Calu3 (cell line): ENCODE measurements at places on chromosomes 12 and 14. TPM values are rescaled to one million over a fixed set of nuclear protein-coding genes. Genes with fewer than 3 reads are reported as not detected.
A peak's percentile ranks its signal among the peaks of the same experiment; 100 is the strongest.

- H3K27ac ChIP-seq, result no peak overlapping the region
- H3K4me1 ChIP-seq, result peaks cover 36% of the 10 kb centered on the region
- DNase-seq, result no peak
- no peak overlapping the region for H3K4me3 ChIP-seq
- H3K27me3 ChIP-seq, result no peaks in the 10 kb centered on the region
Observed at GRCh38 chr12:121121805-121122204, 10.9 kb upstream of the P2RX7 start.

- peaks cover 32% of the 10 kb centered on the region for H3K36me3 ChIP-seq
- H3K27ac ChIP-seq, result peak overlapping the region; percentile 75
Observed at GRCh38 chr14:20631880-20632389, 9.6 kb downstream of the OR6S1 start.

- no peak overlapping the region for H3K4me3 ChIP-seq
- H3K27me3 ChIP-seq, result peaks cover 15% of the 10 kb centered on the region
- H3K27ac ChIP-seq, result no peak overlapping the region
- no peaks in the 10 kb centered on the region for H3K36me3 ChIP-seq
- DNase-seq, result no peak
- H3K4me1 ChIP-seq, result no peaks in the 10 kb centered on the region
Observed at GRCh38 chr12:93033948-93034347, 104.9 kb upstream of the EEA1 start.

DNA sequence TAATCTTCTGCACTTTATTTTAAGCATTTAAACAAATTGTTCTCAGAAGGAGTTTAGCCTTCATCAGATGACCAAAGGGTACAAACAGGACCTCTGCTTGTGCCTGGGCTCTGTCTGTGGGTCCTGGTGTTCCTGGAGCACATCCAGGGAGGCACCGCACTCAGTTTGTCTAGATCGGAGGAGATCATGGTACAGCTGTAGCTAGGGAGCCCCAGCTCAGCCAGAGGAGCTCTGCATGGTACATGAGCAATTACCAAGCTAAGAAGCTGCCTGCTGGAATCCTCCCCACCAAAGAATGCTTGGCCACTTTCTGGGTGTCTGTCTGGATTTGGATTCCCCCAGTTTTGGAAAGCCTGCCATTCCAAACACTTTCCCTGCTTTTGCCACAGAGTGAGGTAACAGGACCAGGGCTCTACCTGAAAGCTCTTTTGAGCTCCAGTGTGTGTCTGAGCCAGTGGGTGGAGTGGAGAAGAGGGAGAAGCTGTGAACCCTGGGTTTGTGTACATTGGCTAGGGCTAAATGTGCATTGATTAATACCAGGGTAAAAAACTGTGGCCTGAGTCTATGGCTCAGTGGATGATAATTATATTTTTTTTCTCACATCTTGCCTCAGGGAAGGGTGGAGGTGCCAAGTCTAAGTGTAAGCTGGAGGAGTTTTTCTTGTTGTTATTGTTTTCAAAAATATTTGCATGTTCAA, 163.7 kb upstream of the IGF1 start:
- peaks cover 8% of the 10 kb centered on the region for H3K4me1 ChIP-seq
- DNase-seq, result no peak
- H3K4me3 ChIP-seq, result no peak overlapping the region
- no peaks in the 10 kb centered on the region for H3K27me3 ChIP-seq

DNA sequence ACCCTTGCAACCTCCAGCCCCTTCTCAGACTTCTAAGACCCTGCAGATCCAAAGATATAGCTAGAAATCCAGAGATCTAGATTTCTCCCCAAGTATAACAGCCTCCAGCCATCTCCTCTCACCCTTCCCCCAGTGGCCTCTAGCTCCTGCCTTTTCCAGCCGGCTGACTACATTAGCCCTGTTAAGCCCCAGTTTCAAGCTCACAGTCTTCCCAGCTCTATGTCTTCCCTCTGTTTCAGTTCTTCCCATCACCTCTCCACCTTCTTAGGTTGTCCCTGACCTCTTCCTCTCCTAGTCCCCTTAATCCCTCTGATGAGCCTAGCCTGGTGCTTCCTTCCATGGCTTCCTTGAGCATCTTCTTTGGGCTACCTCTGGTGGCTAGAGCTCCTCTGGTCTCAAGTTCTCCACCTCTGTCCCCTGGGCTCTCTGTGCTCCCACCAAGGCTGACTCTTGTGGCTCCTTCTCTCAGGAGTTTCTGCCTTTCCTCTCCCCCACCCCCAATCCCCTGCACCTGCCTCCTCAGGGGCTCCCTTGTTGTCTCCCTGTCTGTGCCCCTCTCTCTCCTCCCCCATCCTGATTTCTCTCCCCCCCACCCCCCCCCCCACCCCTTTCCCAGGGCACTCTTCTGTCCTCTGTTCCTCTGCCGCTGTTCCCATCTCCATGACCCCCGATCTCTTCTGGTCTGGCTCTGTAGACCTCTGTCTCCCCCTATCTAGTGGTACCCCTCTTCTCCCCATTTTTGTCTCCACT, 816 bp upstream of the GDF11 start:
- H3K27me3 ChIP-seq, result peaks cover 35% of the 10 kb centered on the region
- peaks cover 28% of the 10 kb centered on the region for H3K36me3 ChIP-seq
- no peak for DNase-seq
- H3K27ac ChIP-seq, result no peak overlapping the region

GRCh38 chr14:102948698-102949061, 26.2 kb downstream of the AMN start:
- DNase-seq, result no peak
- H3K27ac ChIP-seq, result no peak overlapping the region
- H3K4me3 ChIP-seq, result no peak overlapping the region
- peaks cover 68% of the 10 kb centered on the region for H3K36me3 ChIP-seq

GRCh38 chr14:97366400-97366799, 569.2 kb downstream of the VRK1 start:
- no peaks in the 10 kb centered on the region for H3K36me3 ChIP-seq
- H3K4me1 ChIP-seq, result no peaks in the 10 kb centered on the region
- no peak overlapping the region for H3K27ac ChIP-seq
- no peak overlapping the region for H3K4me3 ChIP-seq
- H3K27me3 ChIP-seq, result no peaks in the 10 kb centered on the region

DNA sequence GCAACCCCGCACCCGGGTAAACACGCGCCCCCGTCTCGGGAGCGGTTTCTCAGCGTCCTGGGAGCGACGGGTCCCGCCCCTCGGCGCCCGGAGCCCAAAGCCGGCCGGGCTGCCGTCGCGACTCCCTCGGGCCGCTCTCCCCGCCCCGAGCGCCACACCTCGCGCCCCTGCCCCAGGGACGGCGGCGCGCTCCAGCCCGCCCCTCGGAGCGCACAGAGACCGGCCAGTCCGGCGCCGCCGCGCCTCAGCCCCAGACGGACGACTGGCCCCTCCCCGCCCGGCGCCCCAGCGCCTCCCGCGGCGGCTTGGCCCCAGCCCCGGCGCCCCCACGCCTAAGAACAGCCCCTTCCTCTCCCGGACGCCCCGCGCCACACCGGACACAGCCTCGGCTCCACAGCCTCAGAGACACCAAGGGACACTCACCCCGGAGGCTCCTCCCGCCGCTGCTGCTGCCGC, 411 bp downstream of the BTBD7 start:
- H3K4me3 ChIP-seq, result peak overlapping the region; percentile 76
- DNase-seq, result peak; percentile 67

DNA sequence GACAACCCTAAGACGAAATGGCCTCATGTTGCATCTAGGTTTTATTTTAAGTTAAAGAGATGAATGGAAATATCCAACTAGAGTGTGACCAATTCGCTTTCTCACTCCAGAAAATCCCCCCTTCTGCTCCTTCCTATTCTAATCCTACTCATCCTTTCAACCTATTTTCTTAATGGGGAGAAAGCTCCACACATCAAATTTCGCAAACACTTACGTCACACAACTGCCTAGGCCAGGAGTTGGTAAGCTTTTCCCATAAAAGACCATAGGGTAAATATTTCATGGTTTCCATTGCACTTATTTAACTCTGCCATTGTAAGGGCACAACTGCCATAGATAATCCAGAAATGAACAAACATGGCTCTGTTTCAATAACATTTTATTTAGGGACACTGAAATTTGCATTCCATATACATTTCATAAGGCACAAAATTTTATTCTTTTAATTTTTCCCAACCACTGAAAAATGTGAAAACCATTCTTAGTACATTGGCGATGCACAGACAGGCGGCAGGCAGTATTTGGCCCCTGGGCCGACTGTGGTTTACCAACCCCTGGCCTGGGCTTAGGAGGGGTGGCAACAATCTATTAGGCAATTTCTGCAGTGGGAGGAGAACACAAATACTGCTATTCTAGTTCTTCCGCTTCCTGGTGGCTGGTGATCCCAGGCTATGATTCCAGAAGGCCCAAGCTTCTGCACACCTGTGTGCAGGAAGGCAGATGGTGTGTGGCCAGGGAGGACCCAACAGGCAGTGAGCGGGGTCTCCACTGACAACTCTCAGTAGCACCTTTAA, 67.2 kb upstream of the FOXN3 start:
- H3K36me3 ChIP-seq, result no peaks in the 10 kb centered on the region
- H3K4me3 ChIP-seq, result no peak overlapping the region
- no peaks in the 10 kb centered on the region for H3K27me3 ChIP-seq
- H3K4me1 ChIP-seq, result no peaks in the 10 kb centered on the region

- no peak overlapping the region for H3K27ac ChIP-seq
- no peak overlapping the region for H3K4me3 ChIP-seq
- no peaks in the 10 kb centered on the region for H3K36me3 ChIP-seq
- DNase-seq, result no peak
Observed at GRCh38 chr12:4850857-4851380, 58.8 kb upstream of the KCNA1 start.

DNA sequence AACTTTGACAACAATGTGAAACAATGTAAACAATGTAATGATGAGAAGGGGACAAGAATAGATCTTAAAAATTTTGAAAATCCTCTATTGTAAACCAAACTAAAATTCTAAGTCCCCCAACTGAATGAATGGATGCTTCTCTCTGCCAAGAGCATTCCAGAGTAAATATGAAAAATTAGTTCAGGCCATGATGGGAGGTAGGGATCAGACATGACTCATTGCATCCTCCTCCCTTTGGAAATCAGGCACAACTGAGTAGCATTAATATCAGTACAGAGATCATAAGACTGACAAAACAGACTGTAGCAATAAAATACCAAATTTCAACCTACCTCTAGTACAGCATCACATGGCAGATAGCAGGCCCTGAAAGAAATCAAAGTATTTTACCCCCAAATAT, 559.9 kb downstream of the C12orf50 start:
- no peaks in the 10 kb centered on the region for H3K27me3 ChIP-seq
- H3K36me3 ChIP-seq, result no peaks in the 10 kb centered on the region
- no peaks in the 10 kb centered on the region for H3K4me1 ChIP-seq
- H3K27ac ChIP-seq, result no peak overlapping the region

DNA sequence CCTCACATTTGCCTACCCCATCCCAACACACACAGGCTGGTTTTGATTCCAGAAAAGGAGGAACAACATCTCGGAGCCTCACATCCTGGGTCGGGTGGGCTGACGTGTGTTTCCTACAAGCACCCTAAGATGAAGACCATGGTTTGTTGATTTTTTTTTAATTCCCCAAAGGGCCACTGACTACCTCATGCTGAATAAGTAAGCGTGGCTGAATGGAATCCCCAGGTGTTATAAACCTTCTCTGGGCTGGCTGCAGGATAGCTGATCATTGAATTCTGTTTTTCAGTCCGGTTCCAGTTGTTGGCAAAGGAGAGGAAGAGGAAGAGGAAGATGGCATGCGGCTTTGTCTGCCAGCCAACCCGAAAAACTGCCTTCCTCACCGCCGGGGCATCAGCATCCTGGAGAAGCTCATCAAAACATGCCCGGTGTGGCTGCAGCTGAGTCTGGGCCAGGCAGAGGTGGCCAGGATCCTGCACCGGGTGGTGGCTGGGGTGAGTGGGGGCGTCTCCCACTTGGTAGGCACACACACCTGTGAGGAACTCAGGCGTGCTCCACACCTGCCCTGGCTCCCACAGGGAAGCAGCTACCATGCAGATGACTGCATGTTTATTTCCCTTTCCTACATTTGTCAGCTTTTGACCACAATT, 42.0 kb downstream of the RIN3 start:
- no peaks in the 10 kb centered on the region for H3K27me3 ChIP-seq
- DNase-seq, result no peak
- H3K4me3 ChIP-seq, result no peak overlapping the region
- H3K27ac ChIP-seq, result no peak overlapping the region
- no peaks in the 10 kb centered on the region for H3K4me1 ChIP-seq

DNA sequence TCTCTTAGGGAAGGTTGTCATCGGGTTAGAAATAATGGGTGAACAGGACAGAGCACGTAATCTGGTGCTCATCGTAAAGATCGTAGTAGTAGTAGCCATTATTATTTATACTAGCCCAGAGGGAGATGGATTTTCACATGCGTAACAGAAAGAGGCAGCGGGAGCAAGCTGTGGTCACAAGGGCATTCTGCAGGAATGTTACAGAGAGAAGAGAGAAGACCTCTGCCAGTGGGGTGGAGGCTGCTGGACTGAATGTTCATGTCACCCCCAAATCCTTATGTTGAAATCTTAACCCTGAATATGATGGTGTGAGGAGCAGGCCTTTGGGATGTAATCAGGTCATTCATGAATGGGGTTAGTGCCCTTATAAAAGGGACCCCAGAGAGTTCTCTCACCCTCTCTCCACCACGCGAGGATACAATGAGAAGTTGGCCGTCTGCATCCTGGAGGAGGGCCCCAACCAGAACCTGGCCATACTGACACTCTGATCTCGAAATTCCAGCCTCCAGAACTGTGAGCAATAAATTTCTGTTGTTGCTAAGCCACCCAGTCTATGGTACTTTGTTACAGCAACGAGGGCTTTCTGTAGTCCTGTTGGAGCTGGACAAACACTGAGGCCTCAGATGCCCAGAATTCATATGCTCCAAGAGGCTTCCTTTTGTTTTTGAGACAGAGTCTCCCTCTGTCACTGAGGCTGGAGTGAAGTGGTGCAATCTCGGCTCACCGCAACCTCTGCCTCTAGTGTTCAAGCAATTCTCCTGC, 131.2 kb upstream of the MED13L start:
- DNase-seq, result no peak
- H3K4me1 ChIP-seq, result no peaks in the 10 kb centered on the region
- no peaks in the 10 kb centered on the region for H3K27me3 ChIP-seq
- H3K36me3 ChIP-seq, result no peaks in the 10 kb centered on the region
- no peak overlapping the region for H3K27ac ChIP-seq

- DNase-seq, result no peak
- H3K4me3 ChIP-seq, result no peak overlapping the region
- peaks cover 35% of the 10 kb centered on the region for H3K27me3 ChIP-seq
- no peaks in the 10 kb centered on the region for H3K4me1 ChIP-seq
Observed at GRCh38 chr14:56760164-56760914, 49.9 kb downstream of the OTX2 start.

- no peak for DNase-seq
- H3K4me3 ChIP-seq, result no peak overlapping the region
- H3K4me1 ChIP-seq, result peaks cover 15% of the 10 kb centered on the region
Observed at GRCh38 chr14:101719708-101720107, 41.8 kb upstream of the PPP2R5C start.

OR6C65 gene
- total RNA-seq, result not detected in 2 replicates

CLEC14A gene
- total RNA-seq, result not detected in 2 replicates

BCL11B gene
- 0.24 and 0.59 TPM in 2 replicates for total RNA-seq

PTPN6 gene
- total RNA-seq, result 42.4 and 46.3 TPM in 2 replicates

SRRM4 gene
- total RNA-seq, result not detected in 2 replicates
